Mesothelial cell of epicardium (in vitro differentiated cells): ENCODE measurements at places on chromosomes 1 and 21.
A peak's percentile ranks its signal among the peaks of the same experiment; 100 is the strongest.

DNA sequence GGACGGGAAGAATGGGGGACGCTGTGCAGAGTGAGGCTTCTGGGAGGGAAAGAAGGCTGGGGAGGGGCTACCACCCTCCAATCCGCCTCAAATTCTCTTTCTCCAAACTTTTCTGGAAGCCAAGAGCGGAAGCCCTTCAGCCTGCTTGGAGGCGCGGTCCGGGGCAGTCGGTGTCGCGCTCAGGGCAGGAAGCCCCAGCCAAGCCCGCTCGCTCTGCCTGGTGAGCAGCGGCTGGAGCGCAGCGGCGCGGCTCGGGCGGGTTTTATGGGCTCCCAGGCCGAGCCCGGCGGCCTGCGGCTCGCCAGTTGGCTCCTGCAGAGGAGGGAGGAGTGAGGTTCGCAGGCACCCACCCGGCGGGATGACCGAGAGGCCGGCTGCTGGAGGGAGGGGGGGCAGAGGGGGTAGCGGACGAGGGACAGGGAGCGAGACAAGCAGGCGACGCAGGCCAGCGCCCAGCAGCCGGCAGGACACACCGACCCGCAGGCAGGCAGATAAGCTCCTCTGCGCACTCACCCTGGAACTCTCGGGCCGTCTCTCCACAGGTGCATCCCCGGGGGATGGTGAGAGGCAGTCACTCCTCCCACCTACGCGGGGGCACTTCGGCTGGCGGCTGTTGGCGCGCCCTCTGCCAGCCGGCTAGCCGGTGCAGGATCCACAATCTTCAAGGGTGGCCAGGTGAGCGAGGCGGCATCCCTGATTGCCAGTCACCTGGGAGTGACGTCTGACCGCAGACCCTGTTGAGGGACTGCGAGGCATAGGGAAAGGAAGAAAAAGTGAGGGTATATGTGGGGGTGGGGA lies at the start of gene AVPR1B:
Gene AVPR1B, minus strand, starts transcription at position 238 of the 798 bp plus-strand sequence. CDS start 498 bp downstream, outside the sequence.
- H3K36me3 ChIP-seq = peaks cover 3% of the 10 kb centered on the region
- H3K4me3 ChIP-seq = peak within 1 kb of the TSS; percentile 67
- peaks cover 52% of the 10 kb centered on the region for H3K27me3 ChIP-seq
- peak; percentile 59 for DNase-seq
- peaks cover 12% of the 10 kb centered on the region for H3K4me1 ChIP-seq
- no peak within 1 kb of the TSS for H3K27ac ChIP-seq

GRCh38 chr1:38534473-38534823 lies 325.1 kb downstream of the RRAGC start:
- H3K4me3 ChIP-seq = no peak overlapping the region
- H3K27me3 ChIP-seq = peaks cover 48% of the 10 kb centered on the region
- H3K36me3 ChIP-seq = no peaks in the 10 kb centered on the region
- no peak for DNase-seq
- no peak overlapping the region for H3K27ac ChIP-seq

GRCh38 chr1:31588751-31589515 lies 12.6 kb downstream of the TINAGL1 start:
- peaks cover 13% of the 10 kb centered on the region for H3K36me3 ChIP-seq
- H3K4me1 ChIP-seq = peaks cover 39% of the 10 kb centered on the region
- DNase-seq = no peak
- H3K4me3 ChIP-seq = peak overlapping the region; percentile 42
- H3K27me3 ChIP-seq = no peaks in the 10 kb centered on the region

DNA sequence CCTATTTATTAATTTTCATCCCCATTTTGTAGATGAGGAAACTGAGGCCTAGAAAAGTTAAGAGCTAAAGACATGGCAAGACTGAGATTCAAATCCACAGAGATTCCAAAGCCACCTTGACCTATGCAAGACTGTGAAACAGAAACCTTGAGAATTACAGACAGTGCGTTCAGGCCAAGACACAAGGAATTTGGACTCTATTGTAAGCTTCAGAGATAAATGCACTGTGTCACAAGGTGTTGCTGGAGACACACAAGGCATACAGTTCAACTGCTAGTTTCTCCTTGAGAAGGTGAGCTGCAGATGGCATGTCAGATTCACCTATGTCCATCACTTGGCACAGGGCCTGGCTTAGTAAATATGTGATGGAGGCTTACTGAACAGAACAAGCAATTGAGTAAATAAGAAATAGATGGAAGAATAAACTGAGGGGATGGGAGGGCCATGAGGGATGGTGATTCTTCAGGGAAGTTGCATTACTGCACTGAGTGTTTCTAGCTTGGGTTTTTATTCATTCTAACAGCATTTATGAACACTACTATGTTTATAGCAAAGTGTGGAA lies 215.0 kb downstream of the DAB1 start:
- DNase-seq = no peak
- H3K27me3 ChIP-seq = no peaks in the 10 kb centered on the region
- no peaks in the 10 kb centered on the region for H3K36me3 ChIP-seq

DNA sequence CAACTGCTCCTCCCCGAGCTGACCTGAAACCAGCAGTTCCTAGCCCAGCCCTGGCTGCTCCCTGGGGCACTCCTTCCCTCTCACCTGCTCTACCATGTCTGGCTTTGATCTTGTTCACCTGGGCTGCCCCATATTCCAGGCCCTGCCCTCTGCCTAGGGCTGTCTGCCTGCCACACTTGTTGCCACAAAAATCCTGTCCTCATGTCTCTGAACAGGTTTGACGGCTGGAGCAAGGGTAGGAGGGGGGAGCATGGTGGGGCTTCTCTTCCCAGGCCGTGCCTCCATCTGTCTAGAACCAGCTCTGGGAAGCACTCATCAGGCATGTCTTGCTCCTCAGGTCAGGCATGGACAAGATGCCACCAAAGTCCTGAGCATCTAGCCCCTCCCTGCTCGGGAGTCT lies 44.3 kb upstream of the WNT2B start:
- H3K27ac ChIP-seq = peak overlapping the region; percentile 72
- H3K27me3 ChIP-seq = no peaks in the 10 kb centered on the region
- DNase-seq = no peak
- no peaks in the 10 kb centered on the region for H3K36me3 ChIP-seq
- H3K4me3 ChIP-seq = no peak overlapping the region
